Endothelial cell of coronary artery (primary cell): ENCODE measurements at places on chromosomes 7 and 10. TPM values are rescaled to one million over a fixed set of nuclear protein-coding genes. Genes with fewer than 3 reads are reported as not detected.

SERPINE1 gene
- total RNA-seq, result 1,365 and 3,900 TPM in 2 replicates

MINDY3 gene
- total RNA-seq, result 17.0 and 22.0 TPM in 2 replicates

TRPV6 gene
- not detected in 2 replicates for total RNA-seq

UCN3 gene
- total RNA-seq, result not detected in 2 replicates

SUN3 gene
- total RNA-seq, result not detected in 2 replicates

SH2D4B gene
- total RNA-seq, result 0.09 TPM in 2 replicates

ANXA8L1 gene
- total RNA-seq, result not detected in 2 replicates

VWC2 gene
- total RNA-seq, result not detected in 2 replicates

FAM237B gene
- total RNA-seq, result not detected in 2 replicates

CAV1 gene
- total RNA-seq, result 1,559 and 1,629 TPM in 2 replicates

FEZF1 gene
- not detected in 2 replicates for total RNA-seq

WNT16 gene
- total RNA-seq, result not detected in 2 replicates
